ENCODE measurements at places on chromosomes 4 and X. TPM values are rescaled to one million over a fixed set of nuclear protein-coding genes. Genes with fewer than 3 reads are reported as not detected.

Gene CNKSR2
- 0.38 TPM for polyA plus RNA-seq

Gene HTRA3
- polyA plus RNA-seq = 80.6 TPM

Gene IGFBP7
- 809 TPM for polyA plus RNA-seq

Gene FREM3
- polyA plus RNA-seq = 0.02 TPM

Gene CENPE
- 0.14 TPM for polyA plus RNA-seq

GRCh38 chr4:154612472-154613414 lies at the start of gene FGG:
FGG (minus strand) TSS chr4:154612656; CDS start chr4:154612609, 47 bp downstream.
- no peak for DNase-seq

DNA sequence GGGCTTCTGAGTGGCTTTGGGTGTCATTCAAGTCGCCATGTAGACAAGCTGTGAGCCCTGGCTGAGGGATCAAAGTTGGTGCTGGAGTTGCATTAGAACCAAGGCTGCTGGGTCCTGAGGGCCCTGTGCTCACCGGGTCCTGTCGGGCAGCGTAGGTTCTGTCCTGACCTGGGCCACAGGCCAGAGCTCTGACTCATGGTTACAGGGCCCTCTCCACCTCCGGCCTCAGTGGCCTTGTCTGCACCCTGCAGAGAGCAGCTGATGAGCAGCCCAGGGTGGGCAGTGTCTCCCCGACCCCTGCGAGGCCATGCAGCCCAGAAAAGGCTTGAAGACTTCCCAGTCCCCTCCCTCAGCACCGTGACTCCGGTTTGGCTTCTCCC lies 22.5 kb downstream of the ATP2B3 start:
- no peak for DNase-seq

- DNase-seq = no peak
These were observed 146.7 kb downstream of the COL25A1 start for GRCh38 chr4:109155682-109156283.

- DNase-seq = no peak
These were observed 68.2 kb downstream of the HHIP start for GRCh38 chr4:144714166-144714565.

DNA sequence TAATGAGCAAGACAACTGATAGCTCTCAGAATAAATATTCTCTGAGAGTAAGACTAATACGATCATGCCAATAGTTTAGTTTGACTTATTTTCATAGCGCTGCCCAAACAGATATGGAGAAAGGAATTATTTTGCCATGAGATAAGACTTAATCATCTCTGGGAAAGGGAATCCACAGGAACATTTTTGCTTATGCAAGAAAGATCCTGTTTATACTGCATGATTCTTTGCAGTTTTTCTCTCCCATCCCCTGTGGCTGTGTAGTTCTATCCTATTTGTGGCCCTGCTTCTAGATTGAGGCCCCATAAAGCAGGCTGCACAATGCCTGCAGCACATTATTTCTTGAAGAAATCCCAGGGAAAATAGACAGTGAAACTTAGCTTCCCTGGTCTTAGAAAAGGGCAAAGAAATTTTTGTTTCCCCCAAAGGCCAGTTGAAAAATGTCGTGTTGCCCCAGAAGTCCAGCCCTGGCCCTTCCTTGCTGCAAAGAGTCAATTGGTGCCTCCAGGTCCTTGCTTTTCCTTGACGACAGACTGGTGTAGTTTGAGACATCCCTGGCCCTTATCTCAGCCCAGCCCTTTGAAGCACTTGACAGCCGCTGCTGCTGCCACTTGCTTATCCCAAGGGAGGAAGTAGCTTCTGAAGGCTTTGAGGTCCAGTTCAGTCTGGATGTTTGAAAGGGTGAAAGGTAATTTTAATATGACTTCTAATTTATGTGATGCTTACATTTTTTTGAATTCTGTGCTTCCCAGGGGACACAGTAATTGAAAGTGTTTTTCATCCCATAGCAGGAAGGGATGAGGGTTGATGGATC lies 45.0 kb upstream of the SH3RF1 start:
- no peak for DNase-seq

GRCh38 chr4:38868059-38868960 lies 704 bp downstream of the FAM114A1 start:
- peak; percentile 85 for DNase-seq

DNA sequence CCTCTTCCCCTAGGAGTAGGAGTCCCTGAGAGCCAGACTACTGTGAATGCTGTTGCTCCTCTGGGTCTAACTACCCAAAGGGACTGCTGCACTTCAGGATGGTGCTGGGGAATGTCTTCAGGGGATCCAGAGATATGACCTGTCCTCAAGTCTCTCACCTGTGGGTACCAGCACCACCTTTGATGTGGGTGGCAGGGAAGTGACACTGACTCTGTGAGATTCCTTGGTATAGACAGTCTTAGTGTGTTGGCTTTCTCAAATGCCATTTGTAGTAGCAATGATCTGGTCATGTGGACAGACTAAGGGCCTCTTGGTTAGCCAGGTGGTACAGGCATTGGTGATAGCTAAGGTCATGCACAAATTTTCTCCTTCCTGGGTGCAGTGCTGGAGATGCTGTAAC lies 108.9 kb upstream of the ADAMTS3 start:
- no peak for DNase-seq

DNA sequence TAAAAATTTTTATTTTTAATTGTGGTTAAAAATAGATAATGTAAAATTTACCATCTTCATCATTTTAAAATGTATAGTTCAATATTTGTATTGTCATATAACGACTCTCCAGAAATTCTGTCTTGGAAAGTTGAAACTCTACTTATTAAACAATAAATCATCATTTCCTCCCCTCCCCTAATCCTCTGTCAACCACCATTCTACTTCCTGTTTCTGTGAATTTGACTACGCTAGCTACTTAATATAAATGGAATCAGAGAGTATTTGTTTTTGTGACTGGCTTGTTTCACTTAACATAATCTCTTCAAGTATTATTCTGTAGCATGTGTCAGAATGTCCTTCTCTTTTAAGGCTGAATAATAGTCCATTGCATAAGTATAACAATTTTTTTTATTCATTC lies 729.0 kb upstream of the AADAT start:
- DNase-seq = no peak

DNA sequence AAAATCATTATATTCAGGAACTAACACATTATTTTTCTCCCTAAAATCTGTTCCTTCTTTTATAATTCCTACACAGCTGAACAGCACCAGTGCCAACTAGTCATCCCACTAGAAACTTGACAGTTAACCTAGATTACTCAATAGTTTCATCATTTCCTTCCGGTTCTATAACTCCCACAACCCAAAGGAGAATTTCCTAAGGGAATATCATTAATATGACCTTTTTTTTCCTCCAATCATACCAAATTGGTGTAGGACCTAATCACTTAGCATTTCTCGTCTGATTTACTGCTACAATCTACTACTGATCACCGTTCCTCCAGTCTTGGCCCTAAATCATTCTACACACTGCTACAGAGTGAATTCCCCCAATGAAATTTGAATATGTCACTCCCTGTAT lies 45.9 kb downstream of the WDFY3 start:
- no peak for DNase-seq
